ENCODE measurements at places on chromosomes 7 and 10. TPM values are rescaled to one million over a fixed set of nuclear protein-coding genes. Genes with fewer than 3 reads are reported as not detected.
A peak's percentile ranks its signal among the peaks of the same experiment; 100 is the strongest.

The SPDYE6 gene
- not detected for total RNA-seq

DNA sequence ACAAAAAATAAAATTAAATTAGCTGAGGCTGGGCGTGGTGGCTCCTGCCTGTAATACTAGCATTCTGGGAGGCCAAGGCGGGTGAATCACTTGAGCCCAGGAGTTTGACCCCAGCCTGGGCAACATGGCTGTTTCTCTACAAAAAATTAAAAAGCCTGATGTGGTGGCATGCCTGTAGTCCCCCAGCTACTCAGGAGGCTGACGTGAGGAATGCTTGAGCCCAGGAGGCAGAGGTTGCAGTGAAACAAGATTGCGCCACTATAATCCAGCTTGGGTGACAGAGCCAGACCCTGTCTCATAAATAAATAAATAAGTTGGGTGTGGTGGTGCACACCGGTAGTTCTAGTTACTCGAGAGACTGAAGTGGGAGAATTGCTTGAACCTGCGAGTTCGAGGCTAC is 65.1 kb downstream of the GNA12 start:
- DNase-seq = no peak

The TUBGCP2 gene
- total RNA-seq = 60.8 TPM

The NKX2-3 gene
- not detected for total RNA-seq

DNA sequence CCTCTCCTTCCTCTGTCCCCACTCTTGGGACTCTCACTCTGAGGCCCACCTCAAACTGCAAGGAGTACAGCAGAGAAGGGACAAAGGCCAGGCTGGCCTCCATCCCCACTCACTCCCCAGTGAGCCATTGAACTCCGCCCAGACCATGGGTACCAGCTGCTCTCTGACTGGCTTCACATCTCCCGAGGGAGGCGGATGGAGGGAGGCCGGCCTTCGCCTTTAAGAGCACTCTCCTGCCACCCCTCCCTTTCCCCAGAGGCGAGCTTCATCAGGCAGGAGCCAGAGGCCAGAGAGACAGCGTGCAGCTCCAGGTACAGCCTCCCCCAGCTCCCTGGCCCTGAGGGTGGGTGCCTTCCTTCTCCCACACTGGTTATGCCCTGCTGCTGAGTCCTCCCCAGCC is 1.8 kb upstream of the LDB3 start:
- peak; percentile 86 for DNase-seq

DNA sequence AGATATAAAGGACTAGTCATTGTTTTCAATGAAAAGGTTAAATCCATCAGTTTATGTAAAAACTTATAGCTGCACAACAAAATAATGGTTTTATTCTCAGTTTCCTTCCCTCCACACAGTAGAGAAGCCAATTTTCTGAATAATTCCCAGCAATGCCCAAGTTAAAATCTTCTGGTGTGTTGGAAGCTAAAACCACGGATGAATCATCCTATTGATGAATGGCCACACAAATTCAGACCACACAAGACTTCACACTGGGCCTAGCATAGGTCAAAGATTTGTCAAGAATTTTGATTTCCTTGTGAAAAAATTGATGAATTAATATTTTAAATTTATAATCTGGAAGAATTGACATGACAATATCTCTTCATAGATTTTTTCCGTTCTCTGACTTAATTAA is 617.6 kb downstream of the INHBA start:
- no peak for DNase-seq

GRCh38 chr7:157480371-157481050 is 143.7 kb downstream of the DNAJB6 start:
- peak; percentile 26 for DNase-seq

The ANKRD30A gene
- total RNA-seq = not detected

- DNase-seq = no peak
Observed at GRCh38 chr10:78124167-78124566, 90.5 kb downstream of the RPS24 start.

The OR2A12 gene
- not detected for total RNA-seq

DNA sequence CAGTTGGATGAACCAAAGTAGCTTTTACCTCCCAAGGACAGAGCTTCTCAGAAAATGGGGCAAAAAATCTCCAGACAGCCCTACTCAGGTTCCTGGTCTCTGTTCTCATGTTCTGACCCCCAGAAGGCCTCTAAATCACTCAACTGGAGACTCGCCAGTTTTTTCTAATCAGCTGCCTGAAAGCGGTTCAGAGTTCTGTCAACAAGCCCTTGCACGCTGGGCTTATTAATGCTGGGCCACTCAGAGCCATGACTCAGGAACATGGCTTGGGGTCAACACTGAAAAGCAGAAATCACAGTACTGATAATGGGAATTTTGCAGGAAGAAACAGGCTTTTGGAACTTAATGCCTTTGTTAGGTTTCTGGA is 15.3 kb downstream of the ECHDC3 start:
- peak; percentile 89 for DNase-seq

DNA sequence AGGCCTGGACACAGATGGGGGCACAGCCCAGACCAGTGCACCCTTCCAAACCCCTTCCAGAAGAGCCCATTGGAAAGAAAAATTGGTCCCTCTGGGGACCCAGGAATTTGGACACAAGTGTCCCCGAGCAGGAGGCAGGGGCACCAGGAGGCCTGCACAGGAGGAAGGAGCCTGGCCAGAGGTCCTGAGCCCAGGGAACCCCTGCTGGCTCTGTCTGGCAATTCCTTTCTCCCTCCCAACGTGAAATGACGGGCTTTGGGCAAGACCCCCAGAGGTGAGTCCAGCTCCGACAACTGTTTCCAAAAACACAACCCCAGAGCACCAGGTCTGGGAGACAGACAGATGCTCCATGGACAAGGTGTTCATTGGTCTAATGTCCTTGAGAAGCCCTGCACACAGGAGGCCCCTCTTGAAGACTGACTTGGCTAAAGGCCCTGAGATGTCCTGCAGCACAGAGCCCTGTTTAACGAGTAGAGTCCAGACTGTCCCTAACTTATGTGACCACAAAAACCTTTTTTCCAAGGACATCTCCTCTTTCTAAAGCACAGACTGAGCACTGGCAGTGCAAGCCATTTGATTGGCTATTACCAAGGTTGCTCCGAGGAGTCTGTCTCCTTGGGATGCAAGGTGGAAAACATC is 150.7 kb downstream of the OAT start:
- peak; percentile 51 for DNase-seq

GRCh38 chr7:139572071-139572470 is 48.6 kb downstream of the CLEC2L start:
- no peak for DNase-seq

DNA sequence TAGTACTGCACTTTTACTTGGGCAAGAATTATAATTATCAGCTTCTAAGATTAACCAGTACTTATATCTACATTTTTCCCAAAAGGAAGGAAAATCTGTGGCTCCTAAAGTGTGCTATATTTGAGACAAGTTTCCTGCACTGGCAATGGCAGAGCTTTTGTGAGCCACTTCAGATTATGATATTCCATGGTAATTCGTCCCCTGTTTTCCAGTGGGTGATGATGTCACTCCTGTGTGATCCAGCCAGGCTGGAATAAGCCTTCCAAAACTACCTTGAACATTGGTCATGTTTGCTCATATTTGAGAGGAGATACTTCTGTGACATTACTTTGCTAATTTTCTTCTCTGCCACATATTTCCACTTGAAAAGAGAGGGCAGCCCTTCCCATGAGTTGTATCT is 302.1 kb downstream of the MDFIC start:
- DNase-seq = no peak

DNA sequence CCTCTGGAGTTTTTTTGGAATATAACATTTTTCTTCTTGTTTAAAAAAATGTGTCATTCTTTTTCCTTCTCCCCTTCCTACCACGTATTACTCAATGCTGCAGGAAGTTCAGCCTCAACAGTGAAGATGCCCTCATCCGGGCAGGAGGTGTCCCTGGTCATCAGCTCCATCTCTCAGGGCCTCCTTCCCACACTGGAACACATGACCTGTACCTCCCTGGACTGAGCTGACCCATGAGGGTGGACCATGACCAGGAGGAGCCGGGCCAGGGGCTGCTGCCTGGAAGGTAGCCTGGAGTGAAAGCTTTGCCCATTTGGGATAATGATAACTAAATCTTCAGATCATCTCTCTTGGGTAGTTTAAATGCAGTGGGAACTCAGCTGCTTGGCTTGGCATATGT is 316.5 kb upstream of the ZMIZ1 start:
- no peak for DNase-seq

DNA sequence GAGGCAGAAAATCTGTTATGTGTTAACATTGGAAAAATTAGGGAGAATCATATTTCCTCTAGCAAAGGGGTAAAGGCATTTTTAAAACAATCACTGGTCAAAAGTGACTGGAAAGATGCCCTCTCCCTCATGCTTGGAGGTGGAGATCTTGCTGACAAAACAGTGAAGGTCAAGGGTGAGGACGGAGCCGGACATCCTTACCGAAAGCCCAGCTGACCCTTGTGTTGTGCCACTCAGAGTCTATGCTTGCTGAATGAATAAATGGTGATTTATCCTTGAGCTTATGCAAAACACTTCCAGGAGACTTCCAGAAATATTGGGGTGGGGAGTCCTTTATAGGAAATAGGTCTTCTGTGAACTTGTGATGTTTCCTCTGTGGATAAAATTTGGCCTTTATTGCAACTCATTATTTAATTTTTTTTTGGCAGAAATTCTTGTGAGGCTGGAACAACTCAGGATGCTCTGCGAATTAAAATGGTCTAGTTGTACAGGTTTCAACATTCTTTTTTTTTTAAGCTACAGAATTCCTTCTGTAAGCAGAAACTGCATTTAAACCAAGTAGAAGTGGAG is 28.3 kb upstream of the ELMO1 start:
- no peak for DNase-seq

The INMT gene
- total RNA-seq = 1.5 TPM

DNA sequence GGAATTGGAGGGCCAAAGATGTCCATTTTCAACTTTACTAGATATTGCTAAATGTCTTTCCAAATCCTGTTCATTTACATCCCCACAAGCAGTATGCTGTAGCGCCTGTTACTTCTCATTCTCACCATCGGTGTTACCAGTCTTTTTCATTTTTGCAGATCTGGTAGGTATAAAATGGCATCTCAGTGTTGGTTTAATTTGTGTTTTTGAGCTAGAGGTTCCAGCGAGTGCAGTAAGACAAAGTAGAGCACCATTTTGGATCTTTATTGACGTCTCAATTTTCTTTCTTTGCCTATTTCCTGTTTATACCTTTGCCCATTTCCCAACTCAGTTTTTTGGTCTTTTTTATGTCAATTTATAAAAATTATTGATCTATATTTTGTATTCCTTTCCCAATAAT is 55.6 kb downstream of the NRF1 start:
- DNase-seq = no peak

The PLAU gene
- 27.9 TPM for total RNA-seq

GRCh38 chr7:138974675-138975292 is 6.4 kb downstream of the KIAA1549 start:
- no peak for DNase-seq

GRCh38 chr7:63899691-63900393 is 98.8 kb upstream of the ZNF722 start:
- DNase-seq = no peak

The ASB10 gene
- not detected for total RNA-seq

DNA sequence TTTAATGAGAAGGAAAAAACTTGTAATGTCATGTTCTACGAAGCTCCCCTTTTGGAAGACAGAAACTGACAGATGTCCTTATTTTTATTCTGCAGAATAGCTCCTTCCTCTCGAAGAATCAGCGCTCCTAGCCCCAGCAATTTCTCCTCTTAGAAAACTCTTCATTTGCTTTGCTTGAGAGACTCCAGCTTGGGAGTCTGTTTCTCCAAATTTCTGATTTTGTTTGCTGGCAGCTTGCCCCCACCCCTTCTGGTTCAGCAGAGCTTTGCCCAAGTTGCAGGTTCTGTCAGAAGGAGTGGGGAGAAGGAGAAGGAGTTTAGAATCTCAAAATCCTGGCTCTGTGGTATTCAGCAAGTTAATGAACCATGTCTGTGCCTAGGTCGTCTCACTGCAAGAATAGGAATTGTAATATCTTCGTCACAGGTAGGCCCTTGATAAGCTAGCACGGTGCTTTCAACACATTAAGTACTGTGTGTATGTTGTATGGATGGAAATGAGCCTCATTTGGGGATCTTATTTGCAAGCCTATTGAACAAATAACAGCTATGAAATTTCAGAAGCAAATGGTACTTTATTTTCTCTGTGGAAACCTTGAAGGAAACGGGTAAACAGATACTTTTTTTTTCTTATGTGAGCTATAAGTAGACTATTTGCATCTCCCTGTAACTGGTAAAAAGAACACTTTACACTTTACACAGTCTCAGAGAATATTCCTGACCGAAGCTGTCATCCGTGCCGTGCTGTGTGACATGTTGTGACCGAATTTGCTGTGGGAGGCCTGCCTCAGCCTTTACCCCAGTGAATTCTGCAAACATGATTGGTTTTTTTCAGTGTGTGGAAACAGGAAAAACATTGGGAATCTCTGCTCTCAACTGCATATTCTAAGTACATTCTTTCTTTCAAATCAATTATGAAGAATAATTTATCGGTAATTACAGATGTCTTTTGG is 290.9 kb downstream of the CAMK1D start:
- no peak for DNase-seq

The ADK gene
- 34.0 TPM for total RNA-seq

- no peak for DNase-seq
Observed at GRCh38 chr7:131010029-131010716, 276.2 kb upstream of the KLF14 start.

- no peak for DNase-seq
Observed at GRCh38 chr7:155471718-155472117, 13.8 kb downstream of the EN2 start.

GRCh38 chr10:84428711-84429110 is 100.3 kb downstream of the CCSER2 start:
- no peak for DNase-seq

DNA sequence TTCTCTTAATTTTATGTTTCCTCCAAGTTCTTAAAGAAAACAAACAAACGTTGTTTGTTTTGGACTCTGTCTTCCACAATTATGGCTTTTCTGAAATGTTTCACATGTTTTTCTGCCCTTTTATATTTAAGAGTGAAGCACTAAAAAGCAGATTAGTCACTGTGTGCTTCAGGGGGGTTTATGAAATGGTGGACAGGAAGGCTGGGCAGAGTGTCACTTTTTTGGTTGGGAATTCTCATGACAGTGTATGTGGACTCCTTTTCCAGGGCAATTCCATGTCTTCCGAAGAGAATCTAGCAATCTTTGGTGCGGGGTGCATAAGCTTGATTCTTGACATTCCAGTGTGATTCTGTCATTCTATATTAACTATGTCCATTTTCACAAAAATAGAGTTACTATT is 669.4 kb downstream of the PARD3 start:
- no peak for DNase-seq

The GPNMB gene
- 380 TPM for total RNA-seq

- DNase-seq = no peak
Observed at GRCh38 chr7:34022626-34023025, 117.3 kb downstream of the BMPER start.

DNA sequence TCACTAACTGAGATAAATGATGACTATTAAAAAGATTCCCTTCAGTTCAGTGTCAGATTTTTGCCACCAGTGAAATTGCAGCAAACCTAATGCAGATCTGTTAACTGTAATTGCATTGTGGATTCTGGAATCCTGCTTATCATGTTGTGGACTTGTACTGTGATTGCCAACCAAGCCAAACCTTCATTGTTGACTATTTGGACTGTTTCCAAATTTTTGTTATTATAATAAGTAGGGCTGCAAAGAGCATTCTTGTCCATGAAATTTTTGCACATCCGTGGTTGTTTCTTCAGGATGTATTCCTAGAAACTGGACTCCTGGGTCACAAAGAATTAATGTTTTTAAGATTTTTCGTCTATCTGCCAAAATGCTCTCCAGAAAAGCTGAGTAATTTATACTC is 281.6 kb upstream of the ZMIZ1 start:
- DNase-seq = no peak

- DNase-seq = peak; percentile 10
Observed at GRCh38 chr10:123896246-123896927, 4.8 kb upstream of the CPXM2 start.

The BICC1 gene
- 254 TPM for total RNA-seq

The TSPAN14 gene
- total RNA-seq = 23.9 TPM

The ZDHHC6 gene
- 26.1 TPM for total RNA-seq

Data from osteoblast (primary cell).